IMR-90 (cell line): ENCODE measurements at places on chromosomes 4 and X. TPM values are rescaled to one million over a fixed set of nuclear protein-coding genes. Genes with fewer than 3 reads are reported as not detected.

The MFSD8 gene
- 31.4 and 36.7 TPM in 2 replicates for total RNA-seq

DNA sequence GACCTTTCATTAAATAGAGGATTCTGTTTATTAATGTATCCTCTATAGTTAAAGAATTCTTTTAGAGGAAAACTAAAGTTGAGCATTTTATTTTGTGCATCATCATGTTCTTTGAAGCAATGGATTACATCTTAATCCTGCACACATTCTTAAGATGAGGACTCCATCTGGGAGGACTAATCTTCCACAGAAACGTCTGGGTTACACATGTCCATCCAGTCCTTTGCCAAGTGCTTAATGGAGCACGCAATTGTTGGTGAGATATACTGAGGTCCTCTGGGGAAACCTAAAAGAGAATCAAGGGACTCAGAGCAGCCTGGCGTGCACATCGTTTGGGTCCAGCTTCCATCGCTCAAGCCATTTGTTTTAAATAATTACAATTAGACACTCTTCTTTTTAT lies 115.1 kb upstream of the SFRP2 start:
- no peak for DNase-seq
- no peaks in the 10 kb centered on the region for H3K36me3 ChIP-seq

DNA sequence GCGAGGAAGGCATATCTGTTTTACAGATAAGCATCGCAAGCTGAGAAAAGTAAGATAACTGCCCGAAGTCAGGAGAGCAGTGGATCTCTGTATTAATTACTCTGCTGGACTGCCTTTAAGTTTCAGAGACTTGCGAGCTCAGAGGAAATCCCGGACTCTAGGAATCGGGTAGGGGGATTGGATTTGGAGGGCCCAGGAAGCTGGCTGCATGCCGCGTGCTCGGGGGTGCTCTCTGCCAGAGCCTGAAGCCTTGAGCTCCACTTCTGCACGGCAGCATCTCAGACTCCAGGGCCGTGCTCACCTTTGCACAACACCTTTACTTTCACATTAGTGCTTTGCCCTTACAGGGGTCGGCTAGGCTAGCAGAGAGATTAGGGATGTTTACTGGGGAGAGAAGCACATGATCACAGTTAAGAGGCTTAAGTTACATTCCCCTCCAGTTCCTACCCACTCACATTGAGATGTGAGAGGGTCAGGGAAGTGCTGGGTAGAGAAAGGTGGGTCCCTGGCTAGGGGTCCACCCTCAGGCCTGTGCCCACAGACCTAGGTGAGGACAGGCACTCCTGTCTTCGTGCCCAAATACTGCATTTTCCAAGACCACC lies 57.0 kb downstream of the TRIML1 start:
- H3K4me1 ChIP-seq = peaks cover 3% of the 10 kb centered on the region
- no peak overlapping the region for H3K4me3 ChIP-seq
- no peak overlapping the region for H3K27ac ChIP-seq
- no peaks in the 10 kb centered on the region; the same call in 1 of the 2 replicates for H3K27me3 ChIP-seq
- no peak for DNase-seq

- H3K27ac ChIP-seq = peak within 1 kb of the TSS; percentile 97
- peak within 1 kb of the TSS; percentile 90 for H3K4me3 ChIP-seq
- peaks cover 3% of the 10 kb centered on the region; the same call in 1 of the 2 replicates for H3K4me1 ChIP-seq
- peak; percentile 96 for DNase-seq
- no peaks in the 10 kb centered on the region for H3K36me3 ChIP-seq
These were observed at the start of gene MAML3 for GRCh38 chr4:140153718-140154571. TSS of gene MAML3 (minus strand) at chr4:140154184. CDS start at chr4:140153327, 857 bp downstream.

- no peak overlapping the region for H3K27ac ChIP-seq
- H3K36me3 ChIP-seq = peaks cover 2% of the 10 kb centered on the region; the same call in 1 of the 2 replicates
- H3K4me1 ChIP-seq = no peaks in the 10 kb centered on the region
These were observed 18.9 kb downstream of the LAMP2 start for GRCh38 chrX:120450163-120450562.

GRCh38 chrX:118455013-118455412 lies 40.6 kb upstream of the DOCK11 start:
- H3K4me3 ChIP-seq = no peak overlapping the region
- no peaks in the 10 kb centered on the region for H3K27me3 ChIP-seq

DNA sequence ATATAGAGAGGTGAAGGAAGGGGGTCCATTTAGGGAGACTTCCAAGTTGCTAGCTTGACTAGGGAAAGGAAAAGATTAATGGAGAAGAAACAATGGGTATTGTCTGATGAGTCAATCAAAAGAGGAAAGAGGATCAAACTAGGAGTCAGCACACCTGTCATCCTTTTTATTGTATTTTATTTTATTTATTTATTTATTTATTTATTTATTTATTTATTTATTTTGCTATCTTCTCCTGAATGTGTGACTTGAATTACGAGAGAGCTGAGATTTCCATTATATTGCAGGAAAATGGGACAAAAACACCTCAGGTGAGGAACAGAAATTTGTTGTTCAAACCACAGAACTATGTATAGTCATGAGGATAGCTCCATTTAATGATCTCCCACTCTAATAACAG lies 58.9 kb downstream of the NUDT11 start:
- H3K27me3 ChIP-seq = 0 out of 2 replicates have a peak, but pooled peaks cover 1% of the 10 kb centered on the region
- H3K27ac ChIP-seq = no peak overlapping the region
- H3K4me1 ChIP-seq = no peaks in the 10 kb centered on the region
- no peak overlapping the region for H3K4me3 ChIP-seq
- H3K36me3 ChIP-seq = no peaks in the 10 kb centered on the region

DNA sequence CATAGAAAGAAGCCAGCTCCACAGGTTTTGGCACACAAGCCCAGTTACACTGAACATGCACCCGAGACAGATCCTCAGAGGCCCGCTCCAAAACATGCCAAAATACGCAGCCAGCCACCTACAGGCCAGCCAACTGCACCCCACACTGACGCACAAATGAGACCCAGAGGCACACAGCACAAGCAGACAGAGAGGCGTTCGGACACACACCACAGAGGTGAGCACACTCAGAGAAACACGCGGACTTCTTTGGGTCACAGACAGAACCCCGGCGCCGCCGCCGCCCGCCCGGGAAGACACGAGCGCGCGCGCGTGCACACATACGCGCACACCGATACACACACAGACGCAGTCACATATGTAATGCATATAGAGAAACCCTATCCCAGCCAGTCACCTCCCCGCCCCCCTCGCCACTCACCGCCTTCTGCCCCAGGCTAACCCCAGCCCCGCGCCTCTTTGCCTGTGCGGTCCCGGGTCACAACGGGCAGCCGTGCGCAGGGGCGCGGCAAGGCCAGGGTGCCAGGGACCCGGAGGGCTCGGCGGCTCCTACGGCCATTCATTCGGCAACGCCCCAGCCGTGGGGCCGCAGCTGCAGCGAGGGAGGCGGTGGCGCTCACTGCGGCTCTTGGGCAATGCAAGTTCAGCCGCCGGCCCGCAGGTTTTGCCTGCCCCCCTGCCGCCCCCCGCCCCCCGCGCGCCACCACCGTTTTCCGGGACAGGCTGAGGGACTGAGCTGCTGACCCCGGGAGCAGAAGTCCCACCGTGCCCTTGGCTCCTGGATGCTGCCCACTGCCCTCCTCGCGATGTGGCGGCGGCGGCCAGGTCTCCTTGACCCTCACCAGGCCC lies 553 bp downstream of the SEPTIN6 start:
- H3K36me3 ChIP-seq = no peaks in the 10 kb centered on the region
- peak overlapping the region; percentile 88 for H3K4me3 ChIP-seq
- peak; percentile 48 for DNase-seq
- peak overlapping the region; percentile 24; the same call in 1 of the 2 replicates for H3K27ac ChIP-seq
- H3K4me1 ChIP-seq = peaks cover 3% of the 10 kb centered on the region; the same call in 1 of the 2 replicates
- H3K27me3 ChIP-seq = no peaks in the 10 kb centered on the region

GRCh38 chr4:95013236-95013635 lies 255.5 kb downstream of the BMPR1B start:
- H3K4me1 ChIP-seq = no peaks in the 10 kb centered on the region
- H3K36me3 ChIP-seq = no peaks in the 10 kb centered on the region
- no peak for DNase-seq
- no peak overlapping the region for H3K4me3 ChIP-seq
